ENCODE measurements at places on chromosomes 4 and X. TPM values are rescaled to one million over a fixed set of nuclear protein-coding genes. Genes with fewer than 3 reads are reported as not detected.

GRCh38 chr4:139922406-139923024 lies 231.5 kb downstream of the MAML3 start:
- no peaks in the 10 kb centered on the region for H3K36me3 ChIP-seq
- no peak overlapping the region for H3K4me3 ChIP-seq
- H3K4me1 ChIP-seq, result no peaks in the 10 kb centered on the region
- DNase-seq, result no peak
- H3K27ac ChIP-seq, result no peak overlapping the region

GRCh38 chr4:7195141-7195515 lies 2.8 kb downstream of the SORCS2 start:
- no peak for DNase-seq
- no peaks in the 10 kb centered on the region for H3K36me3 ChIP-seq
- peaks cover 12% of the 10 kb centered on the region for H3K27me3 ChIP-seq
- no peak overlapping the region for H3K27ac ChIP-seq

DNA sequence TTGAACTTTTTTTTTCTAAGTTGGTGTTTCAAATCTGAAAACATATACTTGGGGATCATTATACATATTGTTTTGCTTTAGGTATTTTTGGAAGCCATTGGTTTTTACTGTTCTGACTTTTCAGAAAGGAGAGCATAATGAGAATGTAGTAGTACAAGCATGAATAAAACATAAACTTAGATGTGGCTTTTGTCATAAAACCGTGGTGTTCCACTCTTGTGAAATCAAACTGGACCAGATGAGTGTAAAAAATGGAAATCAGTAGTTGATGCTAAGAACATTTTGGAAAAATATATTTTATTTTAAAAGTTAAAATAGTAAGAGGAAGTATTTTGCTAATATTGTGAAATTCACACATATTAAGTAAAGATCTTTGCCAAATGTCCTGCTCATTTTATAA lies 29.6 kb downstream of the GUCY1A1 start:
- H3K4me1 ChIP-seq, result peaks cover 10% of the 10 kb centered on the region
- no peaks in the 10 kb centered on the region for H3K36me3 ChIP-seq
- H3K27me3 ChIP-seq, result no peaks in the 10 kb centered on the region
- no peak for DNase-seq
- no peak overlapping the region for H3K27ac ChIP-seq
- H3K4me3 ChIP-seq, result no peak overlapping the region

DNA sequence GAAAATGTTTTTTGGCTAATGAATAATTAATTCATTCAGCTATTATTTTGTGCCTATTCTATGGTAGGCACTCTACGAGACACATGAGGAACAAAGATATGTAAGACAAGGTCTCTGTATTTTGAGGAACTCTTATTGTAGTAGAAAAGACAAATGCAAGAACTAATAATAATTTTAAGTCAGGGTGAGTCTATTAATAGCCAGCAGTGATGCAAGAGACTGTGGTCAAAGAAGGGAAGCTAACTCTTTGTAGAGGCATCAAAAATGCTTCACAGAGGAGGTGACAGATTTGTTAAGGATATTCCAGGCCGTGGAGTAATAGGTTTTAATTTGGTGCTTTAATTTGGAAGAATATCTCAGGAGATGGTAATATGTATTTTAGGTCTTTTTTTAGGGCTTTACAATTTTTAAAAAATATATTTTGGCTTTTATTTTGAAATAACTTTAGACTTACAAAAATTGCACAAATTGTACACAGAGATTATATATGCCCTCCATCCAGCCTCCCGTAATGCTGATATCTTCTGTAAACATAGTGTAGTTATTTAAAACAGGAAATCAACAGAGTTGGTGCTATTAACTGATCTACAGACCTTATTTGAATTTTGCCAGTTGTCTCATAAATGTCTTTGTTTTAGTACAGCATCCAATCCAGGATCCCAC lies 48.1 kb downstream of the DCLK2 start:
- no peaks in the 10 kb centered on the region for H3K27me3 ChIP-seq
- H3K27ac ChIP-seq, result peak overlapping the region; percentile 16
- peak; percentile 60 for DNase-seq
- no peak overlapping the region for H3K4me3 ChIP-seq
- H3K4me1 ChIP-seq, result peaks cover 22% of the 10 kb centered on the region

- H3K4me1 ChIP-seq, result peaks cover 8% of the 10 kb centered on the region
- no peak overlapping the region for H3K4me3 ChIP-seq
- no peak overlapping the region for H3K27ac ChIP-seq
- peak; percentile 48 for DNase-seq
- no peaks in the 10 kb centered on the region for H3K27me3 ChIP-seq
- H3K36me3 ChIP-seq, result no peaks in the 10 kb centered on the region
Observed at GRCh38 chr4:89277412-89277811, 30.2 kb downstream of the GPRIN3 start.

Gene NAT8L
- not detected for polyA plus RNA-seq

Gene RNF128
- polyA plus RNA-seq, result not detected

Gene UGT2B11
- polyA plus RNA-seq, result not detected

Gene ZNF718
- polyA plus RNA-seq, result 0.93 TPM

Gene GAB3
- 9.5 TPM for polyA plus RNA-seq

Gene HMX1
- not detected for polyA plus RNA-seq

Gene CT83
- not detected for polyA plus RNA-seq

Measured in CD14-positive monocyte (primary cell).